ENCODE measurements at places on chromosomes 4 and X.

GRCh38 chr4:157043131-157043530 lies 32.8 kb upstream of the GLRB start:
- no peak for DNase-seq

DNA sequence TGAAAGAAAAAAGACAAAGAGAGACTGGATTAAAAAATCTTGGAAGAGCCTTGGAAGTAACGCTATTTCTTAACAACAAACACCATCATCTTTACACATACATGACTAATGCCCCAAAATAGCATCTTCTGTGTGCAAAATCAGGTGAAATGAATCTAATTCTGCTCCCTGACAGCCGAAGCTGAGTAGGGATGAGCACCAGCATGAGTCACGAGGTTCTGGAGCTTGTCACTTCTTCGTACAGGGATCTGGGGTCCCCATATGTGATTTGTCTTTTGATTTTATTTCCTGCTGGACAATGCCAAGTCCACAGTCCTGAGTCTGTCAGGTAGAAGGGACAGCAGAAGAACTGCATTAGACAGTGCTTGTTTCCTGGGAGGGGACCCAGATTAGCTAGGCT lies 55.9 kb downstream of the OSTC start:
- no peak for DNase-seq

DNA sequence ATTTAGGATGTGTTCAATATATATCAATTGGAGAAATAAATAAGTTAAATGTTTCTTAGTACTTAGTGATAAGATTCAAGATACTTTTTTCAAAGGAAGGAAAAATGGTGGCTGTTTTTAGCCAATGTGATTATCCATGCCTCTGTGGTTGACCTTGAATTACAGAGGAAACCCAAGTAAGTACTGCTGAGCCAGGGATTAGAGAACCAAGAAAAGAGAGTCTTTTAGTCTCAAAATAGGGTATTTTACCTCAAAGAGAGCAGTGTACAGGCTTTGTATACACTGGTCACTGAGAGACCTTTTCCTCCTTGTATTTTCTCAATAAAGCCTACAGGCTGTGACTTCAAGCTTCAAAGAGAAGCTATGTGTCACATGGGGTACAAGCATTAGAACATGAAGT lies 1075.3 kb downstream of the ADGRL3 start:
- DNase-seq: no peak

GRCh38 chr4:68572653-68573170 lies 3.4 kb downstream of the UGT2B17 start:
- no peak for DNase-seq

DNA sequence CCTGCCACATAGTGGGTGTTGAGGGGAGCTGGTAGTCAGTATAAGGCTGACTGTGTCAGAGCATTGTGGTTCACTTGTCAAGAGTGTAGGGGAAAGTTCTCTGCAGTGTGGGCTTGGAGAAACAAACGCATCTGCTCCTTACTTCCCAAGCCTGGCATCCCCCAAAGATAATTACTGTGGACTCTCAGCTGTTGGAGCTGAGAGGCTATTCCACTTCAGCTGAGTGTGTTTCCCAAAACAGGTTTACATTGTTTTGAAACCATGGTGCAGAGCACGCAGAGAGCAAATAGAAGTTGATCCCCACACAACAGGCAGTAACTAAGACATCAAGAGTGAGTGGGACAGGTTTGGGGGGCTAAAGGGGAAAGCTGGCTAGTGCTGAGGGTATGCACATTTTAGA lies 181.0 kb upstream of the EOLA2 start:
- DNase-seq: no peak

All from CD4-positive, alpha-beta T cell (primary cell).